ENCODE measurements at places on chromosomes 2 and 18.
A peak's percentile ranks its signal among the peaks of the same experiment; 100 is the strongest.

- DNase-seq = no peak
Observed at GRCh38 chr2:98804265-98804650, 73.3 kb upstream of the MGAT4A start.

GRCh38 chr2:39593439-39594393 lies 72.0 kb upstream of the TMEM178A start:
- peak; percentile 45 for DNase-seq

DNA sequence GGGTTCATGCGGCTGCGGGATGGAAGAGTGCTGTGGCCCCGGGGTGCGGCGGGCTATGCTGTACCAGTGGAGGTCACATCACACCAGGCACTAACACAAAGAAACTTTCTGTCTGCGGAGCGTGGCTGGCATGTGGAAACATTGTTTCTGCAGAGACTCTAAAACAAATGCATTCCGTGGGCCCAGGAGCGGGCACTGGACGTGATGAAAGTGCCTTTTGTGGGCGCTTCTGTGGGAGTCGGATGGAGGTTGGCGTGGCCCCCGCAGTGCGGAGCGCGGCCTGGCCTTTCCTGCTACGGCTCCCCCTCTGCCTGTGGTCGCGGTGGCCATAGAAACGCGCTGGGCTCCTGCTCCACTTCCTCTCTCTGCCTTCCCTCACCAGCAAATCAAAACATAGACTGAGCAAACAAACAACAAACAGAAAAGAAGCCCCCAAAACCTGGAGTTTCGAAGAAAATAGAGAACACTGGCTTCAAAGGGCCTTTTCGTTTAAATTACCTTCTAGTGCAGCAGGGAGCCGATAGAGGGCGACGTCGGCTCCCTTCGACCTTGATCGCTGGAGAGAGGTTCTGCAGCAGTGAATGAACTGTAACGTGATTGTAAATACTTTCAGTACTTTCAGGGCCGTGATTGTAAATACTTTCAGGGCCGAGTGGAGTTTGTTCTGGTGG lies 51.4 kb downstream of the KIF5C start:
- no peak for DNase-seq

DNA sequence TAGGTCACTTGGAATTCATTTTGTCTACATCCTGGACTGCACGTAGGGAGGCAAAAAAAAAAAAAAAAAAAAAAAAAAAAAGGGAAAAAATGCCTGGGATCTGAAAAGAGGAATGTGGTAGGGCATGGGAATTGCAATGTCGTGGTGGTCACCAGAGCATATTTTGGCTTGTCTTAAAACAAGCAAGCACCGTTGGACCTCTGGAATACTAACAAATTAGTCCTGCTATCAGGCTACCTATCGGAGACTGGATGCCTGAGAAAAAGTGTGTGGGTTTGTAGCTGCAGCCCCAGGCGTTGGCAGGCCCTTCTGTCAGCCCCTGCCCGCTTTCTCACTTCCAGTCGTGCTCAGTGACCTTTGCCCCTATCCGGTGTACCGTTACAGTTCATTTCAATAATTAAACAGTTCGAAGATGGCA lies 588.5 kb upstream of the ZEB2 start:
- no peak for DNase-seq

GRCh38 chr2:222082201-222082600 lies 216.6 kb downstream of the PAX3 start:
- no peak for DNase-seq

- no peak for DNase-seq
Observed at GRCh38 chr2:232343821-232344220, 34.7 kb upstream of the ALPP start.

DNA sequence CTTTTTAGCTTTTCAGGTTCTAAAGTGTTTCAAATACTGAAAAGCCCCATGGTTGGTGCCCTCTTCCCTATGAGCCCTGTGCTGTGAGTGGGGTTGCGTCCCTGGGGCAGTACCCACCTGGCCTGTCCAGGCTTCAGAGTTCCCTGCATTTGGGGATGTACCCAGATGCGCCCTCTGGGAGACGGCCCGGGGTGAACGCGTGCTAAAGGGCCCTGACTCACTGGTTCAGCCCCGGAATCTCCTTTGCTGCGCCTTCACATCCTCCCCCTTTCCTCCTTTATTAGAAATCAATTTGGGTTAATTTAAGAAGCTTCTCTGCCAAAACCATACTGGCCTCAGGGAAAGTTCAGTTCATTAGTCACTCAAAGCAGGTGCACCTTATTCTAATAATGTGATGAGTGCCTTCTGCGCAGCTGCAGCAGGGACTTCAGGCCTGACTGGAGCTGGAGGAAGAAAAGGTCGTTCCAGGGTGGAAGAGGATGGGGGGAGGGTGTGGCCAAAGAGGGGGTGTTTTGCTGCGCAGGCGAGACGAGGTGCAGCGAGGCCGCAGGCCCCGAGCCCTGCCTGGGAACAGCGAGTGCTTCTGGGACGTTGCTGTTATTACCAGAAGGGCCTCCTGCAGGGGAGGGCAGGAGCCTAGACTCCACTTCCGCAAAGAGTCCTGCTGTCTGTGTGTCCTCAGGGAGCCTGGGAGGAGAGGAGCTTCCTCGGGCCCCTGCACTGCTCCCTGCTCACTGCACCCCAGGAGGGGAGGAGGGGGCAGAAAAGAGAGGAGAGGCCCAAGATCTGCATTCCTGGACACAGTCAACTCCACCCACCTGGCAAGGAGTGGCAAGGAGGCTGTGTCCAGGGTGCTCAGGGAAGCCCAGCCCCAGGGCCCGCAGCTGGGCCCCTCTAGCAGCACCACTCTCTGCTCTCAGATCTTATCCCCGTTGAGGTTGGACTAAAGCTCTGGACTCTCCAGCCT lies 223.2 kb upstream of the PXDN start:
- DNase-seq = no peak

- no peak for DNase-seq
Observed at GRCh38 chr2:68465081-68465916, 1.8 kb downstream of the FBXO48 start.

DNA sequence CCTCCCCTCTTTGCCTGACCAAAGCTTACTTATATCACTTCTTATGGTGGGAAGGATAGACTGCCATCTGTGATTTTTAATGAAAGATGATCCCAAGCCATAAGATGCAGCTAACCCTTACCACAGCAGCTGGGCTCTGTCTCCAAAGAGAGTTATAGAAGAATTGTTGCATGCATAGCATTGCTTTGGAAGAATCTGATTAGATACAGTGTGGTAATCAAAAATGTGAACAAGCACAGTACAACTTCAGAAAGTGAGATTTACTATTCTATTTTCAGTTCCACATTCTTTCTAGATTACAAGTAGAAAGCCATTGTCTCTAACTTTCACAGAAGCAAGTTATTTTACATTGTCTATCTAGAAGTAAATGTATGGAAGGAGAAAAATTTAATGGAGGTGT lies 129.0 kb upstream of the ACVR2A start:
- DNase-seq = no peak

GRCh38 chr2:54775710-54776109 lies 52.2 kb downstream of the EML6 start:
- no peak for DNase-seq
